Tongue (tissue), 3 donors: ENCODE measurements at places on chromosomes 2 and 18.

- peak; percentile 91 for DNase-seq
Measured at GRCh38 chr2:12824351-12824777, 107.6 kb downstream of the TRIB2 start.

- DNase-seq = no peak
Measured at GRCh38 chr2:207432453-207432852, 97.3 kb upstream of the CREB1 start.

DNA sequence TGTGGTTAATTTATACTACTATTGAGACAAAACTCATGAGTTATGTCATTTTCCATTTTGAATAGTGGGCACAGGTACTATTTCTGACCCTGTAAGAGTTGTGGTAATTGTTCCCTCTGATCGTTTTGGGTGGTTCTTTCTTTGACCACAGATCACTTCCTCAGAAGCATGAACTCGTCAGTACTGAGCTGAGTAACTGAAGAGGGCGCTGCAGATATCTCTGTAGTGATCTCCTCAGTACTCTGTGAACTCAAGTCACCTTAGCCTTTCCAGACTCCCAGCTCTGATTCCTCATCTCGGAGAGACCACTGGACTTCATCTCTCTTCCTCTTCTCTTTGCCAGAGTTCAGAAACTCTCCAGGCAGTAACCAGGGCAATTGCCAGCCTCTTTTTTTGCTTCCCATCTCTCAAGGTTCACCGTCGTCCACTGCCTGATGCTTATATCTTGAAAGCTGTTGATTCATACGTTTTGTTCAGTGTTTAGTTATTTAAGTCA is 9.4 kb upstream of the IL1RL1 start:
- DNase-seq = no peak

GRCh38 chr2:37379881-37380296 is 35.5 kb downstream of the QPCT start:
- no peak for DNase-seq

DNA sequence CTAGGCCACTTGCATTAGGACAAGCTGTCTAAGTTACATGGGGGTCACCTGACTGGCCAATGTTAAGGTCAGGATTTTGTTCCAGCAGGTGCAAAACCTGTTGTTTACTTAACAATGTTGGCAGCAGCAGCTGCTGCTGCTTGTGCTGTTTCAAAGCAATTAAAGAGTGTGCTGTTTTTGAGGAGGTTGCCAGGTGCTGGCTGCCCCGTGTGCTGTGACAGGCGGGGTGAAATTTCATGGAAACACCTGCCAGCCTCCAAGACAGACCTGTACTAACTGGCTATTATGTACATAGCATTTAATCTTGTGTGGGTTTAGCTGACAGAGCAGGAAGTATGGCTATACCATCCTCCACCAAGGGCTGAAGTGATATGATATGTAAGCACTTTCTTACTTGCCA is 224.9 kb downstream of the ASXL3 start:
- DNase-seq = peak; percentile 69

DNA sequence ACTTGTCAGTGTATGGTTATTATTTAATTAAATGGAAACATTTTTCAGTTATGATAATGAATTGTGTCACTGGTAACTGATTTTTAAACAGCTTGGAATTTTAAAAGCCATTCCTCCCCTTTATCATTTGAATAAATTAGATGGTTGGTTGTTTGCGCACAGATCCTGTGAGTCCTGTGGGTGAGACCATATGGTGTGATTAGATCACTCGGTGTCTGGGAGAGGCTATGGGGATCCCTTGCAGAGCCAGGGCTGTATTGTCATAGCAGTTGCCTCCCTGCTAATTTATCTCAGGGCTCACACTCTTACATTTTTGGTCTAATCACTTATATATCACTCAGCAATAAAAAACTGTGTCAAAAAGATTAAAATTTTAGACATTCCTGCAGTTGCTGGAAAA is 133.5 kb downstream of the ASXL3 start:
- no peak for DNase-seq

- peak; percentile 41 for DNase-seq
Measured at GRCh38 chr2:134301099-134301927, 47.4 kb downstream of the MGAT5 start.

DNA sequence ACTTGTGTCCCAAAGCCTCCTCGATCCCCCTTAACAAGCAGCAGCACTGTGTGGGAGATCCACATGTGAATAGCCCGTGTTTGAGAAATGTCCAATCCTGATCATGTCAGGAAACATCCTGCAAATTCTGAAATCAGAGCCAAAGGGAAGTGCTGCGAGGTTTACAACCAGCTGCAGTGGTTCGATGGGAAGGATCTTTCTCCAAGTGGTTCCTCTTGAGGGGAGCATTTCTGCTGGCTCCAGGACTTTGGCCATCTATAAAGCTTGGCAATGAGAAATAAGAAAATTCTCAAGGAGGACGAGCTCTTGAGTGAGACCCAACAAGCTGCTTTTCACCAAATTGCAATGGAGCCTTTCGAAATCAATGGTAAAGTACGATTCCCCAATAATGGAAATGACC is at the start of gene MARCO:
Gene MARCO (plus strand): TSS at position 164 of the 400 bp plus-strand sequence. CDS start 107 bp downstream, at position 271.
- DNase-seq = no peak

DNA sequence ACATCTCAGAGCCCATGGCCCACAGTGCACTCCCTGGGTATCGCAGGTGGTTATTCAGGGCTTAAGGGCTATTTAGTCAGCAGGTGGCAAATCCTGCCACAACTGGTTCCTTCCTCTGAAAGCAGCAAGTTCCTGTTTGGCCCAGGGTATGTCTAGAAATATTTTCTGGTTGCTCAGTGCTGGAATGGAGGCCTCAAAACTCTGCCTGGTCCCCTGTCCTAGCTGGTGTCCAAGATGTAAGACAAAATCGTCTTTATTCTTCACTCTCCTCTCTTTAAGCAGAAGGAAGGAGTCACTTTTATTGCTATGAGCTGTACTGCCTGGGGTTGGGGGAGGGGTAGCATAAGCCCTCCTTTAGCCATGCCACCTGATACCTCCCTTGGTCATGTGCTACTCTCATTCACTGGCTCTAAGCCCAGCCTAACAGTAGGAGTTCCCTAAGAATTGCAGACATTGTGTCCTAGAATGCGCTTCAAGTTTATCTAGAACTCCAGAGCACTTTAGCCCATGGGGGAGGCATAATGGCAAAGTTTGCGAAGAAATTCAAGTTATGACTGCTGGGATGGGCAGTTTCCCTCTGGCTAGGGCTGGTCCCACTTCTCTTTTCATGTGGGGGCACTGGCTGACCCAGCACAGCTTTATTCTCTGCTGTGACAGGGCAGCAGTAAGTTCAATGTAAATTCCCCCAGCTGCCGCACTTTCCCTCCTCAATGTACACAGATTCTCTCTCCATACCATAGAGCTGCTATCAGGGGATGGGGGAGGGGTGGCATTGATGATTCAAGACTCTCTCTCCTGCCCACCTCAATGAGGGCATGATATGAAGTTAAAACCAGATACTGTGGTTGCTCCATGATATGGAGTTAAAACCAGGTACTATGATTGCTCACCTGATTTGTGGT is 27.1 kb upstream of the CWC22 start:
- peak; percentile 87 for DNase-seq

GRCh38 chr2:3283206-3283605 is 94.4 kb downstream of the EIPR1 start:
- DNase-seq = no peak

DNA sequence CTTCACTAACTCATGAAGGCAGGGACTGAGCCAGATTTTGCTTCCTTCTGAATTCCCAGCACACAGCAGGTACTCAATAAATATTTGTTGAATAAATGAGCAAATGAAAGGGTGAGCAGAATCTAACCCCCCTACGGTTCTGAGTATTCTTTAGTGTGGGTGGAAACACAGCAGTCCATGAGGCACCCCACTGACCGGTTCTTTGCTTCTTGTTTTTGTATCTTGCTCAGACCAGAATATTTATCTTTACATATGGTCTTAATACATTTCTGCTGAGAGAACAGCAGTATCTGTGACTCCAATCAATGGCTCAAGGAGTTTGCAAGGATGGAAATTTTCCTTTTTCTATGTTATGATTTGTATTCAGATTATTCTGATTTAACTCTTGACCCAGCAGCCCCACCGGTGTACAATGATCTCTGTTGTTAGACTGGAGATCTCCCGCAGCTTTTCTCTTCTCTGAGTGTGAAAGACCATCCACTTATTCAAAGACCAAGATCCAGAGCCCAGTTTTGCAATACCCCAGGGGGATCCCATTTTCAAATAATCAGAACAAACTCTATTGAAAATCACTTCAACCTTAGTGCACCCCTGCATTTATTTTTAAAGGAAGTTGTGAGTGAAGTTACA is 506.5 kb upstream of the TNP1 start:
- no peak for DNase-seq

DNA sequence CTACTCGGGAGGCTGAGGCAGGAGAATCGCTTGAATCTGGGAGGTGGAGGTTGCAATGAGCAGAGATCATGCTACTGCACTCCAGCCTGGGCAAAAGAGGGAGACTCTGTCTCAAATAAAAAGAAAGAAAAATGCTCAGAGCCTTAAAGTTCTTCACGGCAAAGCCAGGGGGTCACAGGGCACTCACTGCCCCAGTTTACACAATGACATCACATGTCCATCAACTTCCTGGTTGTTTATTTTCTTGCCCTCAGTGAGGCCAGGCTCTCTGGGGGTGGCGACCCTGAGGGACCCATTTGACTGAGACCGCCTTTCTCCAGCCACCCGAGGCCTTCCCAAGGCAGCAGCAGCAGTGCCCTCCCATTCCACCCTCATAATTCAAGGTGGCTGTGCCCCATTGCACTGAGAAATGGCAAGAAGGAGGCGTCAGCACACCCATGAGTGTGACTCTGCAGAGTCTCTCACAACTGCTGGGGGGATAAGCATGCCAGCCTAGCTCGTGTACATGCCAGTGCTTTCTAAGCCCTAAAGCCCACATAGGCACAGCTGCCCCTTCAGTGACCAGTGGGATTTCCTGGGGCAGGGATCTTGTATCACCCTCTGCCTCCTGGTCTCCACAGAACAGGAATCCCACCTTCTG is 50.0 kb downstream of the SFXN5 start:
- no peak for DNase-seq

- DNase-seq = no peak
Measured at GRCh38 chr2:234259440-234259839, 208.9 kb downstream of the SPP2 start.

GRCh38 chr18:9400197-9400596 is 65.6 kb downstream of the TWSG1 start:
- peak; percentile 17 for DNase-seq

GRCh38 chr2:74206180-74206688 is 7.8 kb downstream of the MTHFD2 start:
- DNase-seq = no peak

DNA sequence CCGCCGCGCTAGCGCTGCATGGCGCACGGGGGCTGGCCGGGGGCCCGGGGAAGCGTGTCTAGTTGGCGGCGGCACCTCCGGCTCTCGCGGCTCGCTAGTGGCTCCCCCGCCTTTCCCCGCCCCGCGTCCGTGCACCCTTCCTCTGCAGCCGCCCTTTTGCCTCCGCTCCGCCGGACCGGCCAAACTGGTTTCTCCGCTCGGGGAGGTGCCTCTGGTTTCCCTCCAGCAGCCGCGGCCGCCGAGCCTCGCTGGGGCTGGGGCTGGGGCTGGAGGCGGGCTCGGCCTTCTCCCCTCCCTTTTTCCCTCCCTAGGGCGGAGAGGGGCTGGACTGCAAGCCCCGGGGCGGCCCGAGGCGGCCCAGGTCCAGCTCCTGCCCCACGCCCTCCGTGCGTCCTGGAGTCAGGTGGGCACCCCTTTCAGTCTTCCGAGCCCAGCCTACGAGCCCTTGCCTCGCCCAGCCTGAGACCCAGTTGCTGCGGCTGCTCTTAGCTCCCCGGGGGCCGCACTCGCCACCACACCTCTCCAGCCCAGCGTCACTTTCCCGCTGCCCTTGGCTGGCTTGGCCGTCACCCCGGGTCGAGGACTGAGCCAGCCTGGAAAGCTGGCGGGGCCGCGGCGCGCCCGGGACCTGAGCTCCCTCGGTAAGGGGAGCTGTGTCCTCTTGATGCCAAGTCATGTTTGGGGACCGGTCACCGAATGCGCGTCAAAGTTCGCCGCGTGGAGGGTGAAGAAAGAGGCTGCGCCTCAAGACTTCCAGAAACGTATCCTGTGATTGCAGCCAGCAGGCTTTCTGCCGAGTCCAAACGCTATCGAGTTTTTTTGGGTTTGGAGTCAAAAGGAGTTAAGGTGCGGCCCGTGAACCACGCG is at the start of gene ATP8B1:
Gene ATP8B1 (minus strand): TSS at position 213 of the 867 bp plus-strand sequence. CDS start 71,508 bp downstream, outside the sequence.
- DNase-seq = peak; percentile 71

DNA sequence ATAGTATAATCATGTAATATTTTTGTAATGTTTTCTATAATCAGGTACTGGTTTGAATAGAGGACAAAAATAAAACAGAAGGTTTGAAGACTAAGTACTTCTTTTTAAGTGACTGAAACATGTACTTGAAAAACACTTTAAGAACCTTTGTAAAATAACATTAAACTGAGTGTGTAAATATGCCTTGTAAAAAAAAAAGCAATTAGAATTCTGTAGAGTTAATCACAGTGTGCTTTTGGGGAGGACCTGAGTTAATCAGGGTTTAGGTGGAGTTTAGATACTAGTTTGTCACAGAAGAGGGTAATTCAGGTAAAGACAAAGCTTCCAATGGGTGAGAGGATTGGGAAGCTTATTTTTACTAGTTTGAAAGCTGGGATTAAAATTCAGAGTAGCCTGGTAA is 10.3 kb downstream of the MBD5 start:
- DNase-seq = no peak

- DNase-seq = no peak
Measured at GRCh38 chr2:54419855-54420523, 36.1 kb upstream of the SPTBN1 start.

DNA sequence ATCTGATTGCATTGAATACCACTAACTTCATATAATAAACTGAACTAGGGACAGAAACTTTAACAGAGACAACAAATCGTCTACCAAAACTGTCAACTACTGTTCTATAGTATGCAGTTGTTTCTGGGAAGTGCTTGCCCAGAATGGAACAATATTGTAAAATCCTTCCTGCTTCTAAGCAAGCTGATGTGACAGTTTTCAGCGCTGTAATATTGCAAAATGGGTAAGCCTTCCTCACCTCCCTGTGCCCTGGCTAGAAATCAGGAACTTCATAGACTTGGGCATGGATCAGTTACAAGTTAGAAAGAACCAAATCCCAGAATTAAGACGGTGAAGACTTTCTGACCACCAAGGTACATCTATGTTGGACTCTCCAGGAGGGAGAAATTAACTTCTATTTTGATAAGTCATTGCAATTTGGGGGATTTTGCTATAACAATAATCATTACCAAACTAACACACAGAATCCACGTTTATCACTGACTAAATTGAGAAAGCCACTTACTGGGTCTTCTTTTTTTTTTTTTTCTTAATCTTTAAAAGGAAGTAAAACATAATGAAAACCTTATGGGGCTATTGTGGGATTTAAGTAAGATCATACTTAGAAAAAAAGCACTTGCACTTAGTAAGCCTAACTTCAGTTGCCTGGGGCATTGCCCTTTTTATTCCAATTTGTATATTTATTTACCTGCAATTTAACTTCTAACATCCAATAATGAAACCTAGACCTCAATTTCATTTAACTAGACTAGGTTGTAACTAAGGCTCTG is 261.5 kb downstream of the TRIB2 start:
- DNase-seq = no peak
